Activated naive CD4-positive, alpha-beta T cell treated with anti-CD3 and anti-CD28 coated beads, Interleukin-2, amount 10 ng/mL, durations not matched to agents 7 days and 5 days (primary cell): ENCODE measurements at places on chromosomes 3 and 15.

GRCh38 chr3:81884791-81885190 lies 123.3 kb upstream of the GBE1 start:
- no peak for DNase-seq

DNA sequence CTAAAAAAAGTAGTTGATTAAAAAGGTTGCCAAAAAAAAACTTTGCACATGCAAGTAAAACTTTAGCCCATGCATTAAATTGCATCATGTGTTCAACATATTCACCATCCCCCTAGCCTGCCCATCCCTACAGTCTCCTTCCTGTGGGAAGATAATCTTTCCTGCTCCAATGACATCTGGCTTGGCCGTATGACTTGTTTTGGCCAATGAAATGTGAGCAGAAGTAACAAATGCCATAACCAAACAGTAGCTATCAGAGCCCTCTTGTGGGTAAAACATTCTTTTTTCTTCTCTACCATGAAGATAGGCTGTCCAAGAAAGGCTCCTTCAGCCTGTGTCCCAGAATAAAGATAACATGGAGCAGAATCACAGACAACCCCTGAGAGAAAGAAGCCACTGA lies 15.3 kb downstream of the ERC2 start:
- DNase-seq, result no peak

- DNase-seq, result no peak
Observed at GRCh38 chr3:14166877-14167603, 11.4 kb downstream of the XPC start.

- DNase-seq, result peak; percentile 65
Observed at GRCh38 chr15:59814409-59814808, 125.3 kb upstream of the BNIP2 start.

DNA sequence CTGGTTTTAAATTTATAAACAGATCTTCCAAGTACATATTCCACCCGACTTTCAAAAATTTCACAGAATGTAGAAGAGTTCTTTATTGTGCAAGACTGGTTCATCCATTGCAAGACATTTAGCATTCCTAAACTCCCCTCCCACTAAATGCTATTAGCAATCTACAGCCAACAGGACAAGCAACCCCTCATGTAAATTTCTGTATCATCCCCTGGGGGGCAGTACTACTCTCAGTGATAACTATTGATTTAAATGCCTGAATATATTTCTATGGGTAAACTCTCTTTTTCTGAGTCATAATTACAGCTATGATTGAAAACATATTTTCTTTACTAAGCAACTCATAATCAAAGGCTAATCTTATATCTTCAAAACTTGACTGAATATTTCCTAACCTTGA lies 10.7 kb upstream of the SLC15A2 start:
- no peak for DNase-seq

DNA sequence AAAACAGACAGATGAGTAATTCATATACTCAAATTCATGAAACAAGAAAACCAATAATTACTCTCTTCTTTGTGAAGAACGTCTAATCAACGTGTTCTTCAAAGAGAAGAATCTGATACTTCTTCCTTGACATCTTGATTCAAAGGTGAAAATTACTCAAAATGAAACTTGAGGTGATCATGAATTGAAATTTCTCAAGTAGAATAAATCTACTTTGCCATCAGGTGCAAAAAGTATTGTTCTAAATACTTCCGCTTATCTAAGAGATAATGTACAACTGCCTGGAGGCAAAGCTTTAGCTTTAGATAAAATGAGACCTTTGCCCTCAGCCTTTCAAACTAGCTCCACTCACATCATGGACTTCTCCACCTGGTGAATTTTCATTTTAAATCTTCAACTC lies 13.9 kb upstream of the XXYLT1 start:
- no peak for DNase-seq
